ENCODE measurements at places on chromosomes 4 and X.

GRCh38 chrX:11449613-11450012 is 156.4 kb downstream of the AMELX start:
- no peak for DNase-seq

GRCh38 chr4:76232681-76233080 is 18.8 kb upstream of the FAM47E start:
- DNase-seq: no peak

DNA sequence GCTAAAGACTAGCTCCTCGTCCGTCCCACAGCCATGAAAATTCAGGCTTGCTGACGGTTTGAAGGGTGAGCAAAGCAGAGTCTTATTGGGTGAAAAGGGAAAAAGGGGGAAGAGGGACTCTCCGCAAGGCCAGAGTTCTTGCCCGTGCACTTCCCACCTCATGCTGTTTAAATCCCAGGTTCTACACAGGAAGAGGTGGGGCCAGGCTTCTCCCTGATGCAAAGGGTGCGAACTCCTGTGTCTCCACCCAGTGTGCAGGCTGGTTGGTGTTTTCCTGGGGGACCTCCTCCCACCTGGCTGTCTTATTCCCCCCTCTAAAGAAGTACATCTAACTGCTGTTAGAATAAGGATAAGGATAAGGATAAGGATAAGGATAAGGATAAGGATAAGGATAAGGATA is 18.0 kb upstream of the LANCL3 start:
- no peak for DNase-seq

- no peak for DNase-seq
These were observed 27.7 kb downstream of the FNIP2 start for GRCh38 chr4:158796370-158797140.

DNA sequence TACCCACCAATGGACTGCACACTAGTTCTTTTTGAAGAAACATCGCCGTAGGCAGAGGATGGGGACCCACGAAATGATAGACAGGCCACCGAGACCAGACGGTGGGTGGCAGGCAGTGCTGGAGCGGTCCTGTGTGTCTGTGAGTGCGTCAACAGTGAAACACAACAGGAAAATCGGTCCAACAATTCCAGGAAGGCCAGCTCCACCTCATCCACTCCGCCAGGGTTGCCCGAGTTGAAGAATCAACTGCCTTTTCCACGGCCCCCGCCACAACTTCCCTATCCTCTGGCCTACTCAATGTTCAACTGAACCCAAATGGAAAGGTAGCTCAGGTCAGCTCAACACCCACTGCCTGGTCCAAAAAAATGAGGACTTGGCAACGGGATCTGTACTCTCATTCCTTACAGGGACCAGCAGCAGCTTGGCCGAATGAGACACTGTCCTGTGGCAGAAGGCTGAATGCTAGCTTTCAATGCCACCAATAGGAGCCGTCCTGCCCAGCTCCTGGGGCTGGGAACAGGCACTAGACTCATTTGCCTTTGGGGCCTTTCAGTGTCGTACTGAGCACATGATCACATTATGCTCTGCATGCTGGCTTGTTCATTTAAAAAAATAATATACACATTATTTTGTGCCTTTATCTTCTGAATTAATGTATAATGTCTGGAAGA is 43.5 kb downstream of the MID1 start:
- DNase-seq: no peak

- DNase-seq: no peak
These were observed 221.1 kb downstream of the ZNF674 start for GRCh38 chrX:46324166-46324565.

- DNase-seq: no peak
These were observed 19.2 kb downstream of the SH3RF1 start for GRCh38 chr4:169251291-169252235.

- DNase-seq: no peak
These were observed 278.2 kb upstream of the CXXC4 start for GRCh38 chr4:104772849-104773248.

GRCh38 chr4:157706155-157706554 is 466.7 kb downstream of the GASK1B start:
- DNase-seq: no peak

GRCh38 chr4:76017056-76017686 is 6.1 kb downstream of the CXCL10 start:
- DNase-seq: no peak

All from activated T-helper 1 cell treated with anti-CD3 and anti-CD28 coated beads, Interleukin-12 subunit alpha, Interleukin-12 subunit beta, Interleukin-2, Interleukin-4 antibody, amounts not matched to agents 30 ng/mL and 10 ng/mL and 1 ng/mL, durations not matched to agents 14 hours and 24 hours and 36 hours (primary cell).